Renal cortical epithelial cell (primary cell): ENCODE measurements at places on chromosomes 2 and 18.

- no peak for DNase-seq
Observed at GRCh38 chr2:11866358-11867335, 120.2 kb downstream of the LPIN1 start.

- no peak for DNase-seq
Observed at GRCh38 chr2:236889791-236890704, 195.6 kb upstream of the COPS8 start.

DNA sequence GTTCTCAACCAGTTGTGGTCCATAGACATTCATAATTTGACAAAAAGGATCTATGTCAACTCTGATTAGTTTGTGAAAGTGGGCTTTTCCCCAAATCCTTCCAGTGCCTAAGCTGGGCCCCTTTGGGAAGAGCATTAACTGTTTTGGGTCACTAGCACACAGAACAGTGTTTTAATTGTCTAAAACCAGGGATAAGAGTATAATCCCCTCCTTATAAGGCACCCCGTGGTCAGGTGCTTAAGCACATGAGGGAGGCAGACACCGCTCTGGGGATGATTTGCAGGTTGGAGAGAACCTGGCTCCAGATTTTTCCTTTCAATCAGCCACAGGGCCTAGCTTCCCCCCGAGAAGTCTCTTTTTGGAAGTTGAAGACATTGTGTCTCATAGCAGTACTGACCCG is 53.6 kb upstream of the RFX8 start:
- no peak for DNase-seq

DNA sequence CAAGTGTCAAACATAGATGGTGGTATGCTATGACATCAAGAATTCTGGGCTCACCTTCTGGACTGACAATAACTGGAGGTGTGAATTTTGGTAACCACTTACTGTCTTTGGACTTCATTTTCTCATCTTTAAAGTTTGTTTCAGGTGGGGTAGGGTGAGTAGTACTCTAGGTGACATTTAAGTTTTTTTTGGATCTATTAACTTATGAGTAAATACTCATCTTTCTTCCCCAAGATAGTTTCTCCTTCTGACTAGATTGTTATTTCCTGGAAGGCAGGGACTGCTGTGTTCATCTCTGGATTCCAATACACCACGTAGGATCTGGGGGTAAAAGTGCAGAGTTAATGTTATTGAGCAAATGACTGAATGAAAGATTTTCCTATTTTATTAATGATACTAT is 55.9 kb downstream of the ICOS start:
- no peak for DNase-seq

GRCh38 chr2:221527776-221528309 is 44.3 kb downstream of the EPHA4 start:
- DNase-seq, result no peak

GRCh38 chr18:26052505-26052904 is 37.9 kb downstream of the SS18 start:
- DNase-seq, result peak; percentile 26
